ENCODE measurements at places on chromosomes 5 and 9. TPM values are rescaled to one million over a fixed set of nuclear protein-coding genes. Genes with fewer than 3 reads are reported as not detected.

GGTA1 gene
- 13.7 TPM for total RNA-seq

TMEM252 gene
- not detected for total RNA-seq

LRRC26 gene
- not detected for total RNA-seq

PROB1 gene
- 41.1 TPM for total RNA-seq

HTR1A gene
- not detected for total RNA-seq

RMRP gene
- 5,764 TPM for total RNA-seq

PLAC8L1 gene
- not detected for total RNA-seq

RNF224 gene
- not detected for total RNA-seq

DNA sequence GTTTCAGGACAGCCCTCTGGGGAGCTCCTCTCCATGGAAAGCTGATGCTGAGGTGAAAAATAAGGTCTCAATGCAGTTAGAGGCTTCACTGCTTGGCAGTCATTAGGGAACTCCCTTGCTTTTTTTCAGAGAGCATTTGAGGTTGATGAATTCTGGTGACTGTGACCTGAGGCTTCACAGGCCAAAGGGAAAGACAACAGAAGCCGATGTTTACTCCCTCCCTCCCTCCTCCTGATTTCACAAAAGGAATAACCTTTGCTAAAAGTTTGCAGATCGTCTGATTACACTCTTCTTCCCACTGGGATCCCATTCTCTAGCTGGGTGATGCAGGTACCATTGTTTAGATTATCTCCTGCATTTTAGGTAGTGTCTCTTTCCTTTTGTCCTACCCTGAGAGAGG, 329.4 kb downstream of the KIF4B start:
- no peak for DNase-seq

GRCh38 chr9:98241357-98242300, 13.8 kb downstream of the TBC1D2 start:
- DNase-seq: no peak

GRCh38 chr5:165504674-165505073, 1999.3 kb downstream of the MAT2B start:
- no peak for DNase-seq

- DNase-seq: peak; percentile 21
These were observed 530 bp downstream of the TMEFF1 start for GRCh38 chr9:100473276-100474081.

- no peak for DNase-seq
These were observed 17.2 kb downstream of the KDM3B start for GRCh38 chr5:138369706-138370105.

- DNase-seq: no peak
These were observed 316.1 kb downstream of the GADD45G start for GRCh38 chr9:89920951-89921350.

GRCh38 chr9:34086864-34087263, 38.2 kb upstream of the UBAP2 start:
- DNase-seq: no peak

GRCh38 chr9:94655739-94656138, 16.4 kb upstream of the FBP1 start:
- no peak for DNase-seq

- no peak for DNase-seq
These were observed 520 bp upstream of the DHFR start for GRCh38 chr5:80655231-80655774.

GRCh38 chr9:125544484-125544883, 162.5 kb downstream of the MAPKAP1 start:
- no peak for DNase-seq

- DNase-seq: no peak
These were observed 136.0 kb upstream of the EFNA5 start for GRCh38 chr5:107806705-107807104.

- peak; percentile 97 for DNase-seq
These were observed at the start of gene CDK9 for GRCh38 chr9:127785933-127786772. TSS of gene CDK9 (plus strand) at chr9:127786034. CDS start at chr9:127786149, 115 bp downstream.

DNA sequence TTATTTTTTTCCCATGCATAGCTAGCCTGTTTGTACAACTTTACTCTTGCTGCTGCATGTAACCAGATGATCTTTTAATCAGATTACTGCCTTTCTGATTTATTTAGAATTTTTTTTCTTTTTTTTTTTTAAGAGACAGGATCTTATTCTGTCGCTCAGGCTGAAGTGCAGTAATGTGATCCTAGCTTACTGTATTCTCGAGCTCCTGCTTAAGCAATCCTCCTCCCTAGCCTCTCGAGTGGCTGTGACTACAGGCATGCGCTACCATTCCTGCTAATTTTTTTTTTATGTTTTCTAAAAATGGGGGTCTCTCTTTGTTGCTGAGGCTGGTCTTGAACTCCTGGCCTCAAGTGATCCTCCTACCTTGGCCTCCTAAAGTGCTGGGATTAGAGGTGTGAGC, 9.6 kb downstream of the DCP2 start:
- DNase-seq: no peak

- no peak for DNase-seq
These were observed 3.4 kb downstream of the LIFR start for GRCh38 chr5:38553001-38553521.

- no peak for DNase-seq
These were observed 4.0 kb upstream of the ZSWIM6 start for GRCh38 chr5:61327760-61328753.

GRCh38 chr5:41834506-41834905, 35.7 kb downstream of the OXCT1 start:
- no peak for DNase-seq

GRCh38 chr5:160260881-160261815, 31.8 kb downstream of the FABP6 start:
- no peak for DNase-seq

DNA sequence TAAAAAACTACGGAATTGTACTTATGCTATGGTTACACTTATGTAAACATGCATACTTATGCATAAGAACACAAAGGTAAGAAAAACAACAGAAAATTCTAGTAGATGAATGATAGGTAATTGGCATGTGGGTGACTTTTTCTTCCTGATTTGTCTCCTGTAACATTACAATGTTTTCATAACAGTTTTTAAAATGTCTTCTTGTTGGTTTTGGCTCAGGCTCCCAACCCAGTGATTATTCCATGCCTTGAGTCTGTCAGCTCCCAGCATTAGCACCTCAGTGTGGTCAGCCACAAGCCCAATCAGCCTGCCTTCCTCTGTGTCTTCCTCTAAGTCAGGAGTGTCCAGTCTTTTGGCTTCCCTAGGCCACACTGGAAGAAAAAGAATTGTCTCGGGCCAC, 7.9 kb upstream of the FOXE1 start:
- no peak for DNase-seq

DNA sequence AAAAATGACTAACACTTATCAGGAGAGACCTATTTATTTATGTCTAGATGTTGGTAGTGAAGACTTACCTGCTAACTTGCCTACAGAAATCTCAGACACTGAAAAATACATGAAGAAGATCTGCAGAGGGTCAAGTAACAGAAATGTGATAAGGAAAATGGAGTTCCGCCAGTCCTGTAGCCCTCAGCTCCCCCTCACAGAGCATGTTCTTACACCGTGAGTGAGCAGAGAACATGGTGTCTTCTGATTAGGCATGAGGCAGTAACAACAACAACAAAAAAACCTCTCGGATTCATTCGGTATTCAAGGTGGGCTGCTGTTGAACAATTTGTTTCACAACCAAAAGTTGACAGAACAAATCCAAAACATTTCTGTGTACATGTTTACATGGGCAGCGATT, 162.0 kb upstream of the SNX2 start:
- DNase-seq: no peak

DNA sequence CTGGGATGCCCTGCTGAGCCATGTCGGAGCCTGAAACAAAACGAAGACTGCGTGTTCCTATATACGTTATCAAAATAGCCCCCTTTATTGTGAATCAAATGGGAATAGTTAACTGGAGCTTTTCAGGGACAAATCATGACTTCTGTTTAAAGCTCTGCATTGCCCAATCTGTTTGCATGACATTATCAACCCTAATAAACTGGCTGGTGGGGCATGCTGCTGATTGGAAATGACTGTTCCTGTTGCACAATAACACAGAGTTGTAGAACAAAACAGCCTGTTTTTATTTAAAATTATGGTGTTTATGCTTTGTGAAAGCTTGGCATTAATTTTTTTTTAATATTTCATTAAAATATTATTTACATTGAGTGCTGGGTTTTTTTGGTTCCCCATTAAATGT, 215.5 kb downstream of the TMEM167A start:
- DNase-seq: no peak

DNA sequence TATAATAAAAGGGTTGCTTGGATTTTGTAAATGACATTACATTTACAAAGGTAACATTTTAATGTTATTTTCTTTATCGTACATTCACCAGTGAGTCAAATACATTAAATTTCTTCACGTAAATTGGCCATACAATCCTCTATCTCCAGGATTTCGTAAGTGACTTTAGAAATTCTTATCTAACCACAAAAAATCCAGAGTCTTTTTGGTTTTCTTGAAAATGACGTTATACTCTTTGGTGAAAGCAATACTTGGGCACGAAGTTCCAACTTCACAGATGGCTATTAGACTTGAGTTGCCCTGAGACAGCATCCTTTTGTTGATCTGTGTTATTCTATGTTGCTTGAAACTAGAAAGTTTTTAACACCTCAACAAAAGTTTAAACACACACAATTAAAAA, 87.4 kb upstream of the CDH10 start:
- no peak for DNase-seq

DNA sequence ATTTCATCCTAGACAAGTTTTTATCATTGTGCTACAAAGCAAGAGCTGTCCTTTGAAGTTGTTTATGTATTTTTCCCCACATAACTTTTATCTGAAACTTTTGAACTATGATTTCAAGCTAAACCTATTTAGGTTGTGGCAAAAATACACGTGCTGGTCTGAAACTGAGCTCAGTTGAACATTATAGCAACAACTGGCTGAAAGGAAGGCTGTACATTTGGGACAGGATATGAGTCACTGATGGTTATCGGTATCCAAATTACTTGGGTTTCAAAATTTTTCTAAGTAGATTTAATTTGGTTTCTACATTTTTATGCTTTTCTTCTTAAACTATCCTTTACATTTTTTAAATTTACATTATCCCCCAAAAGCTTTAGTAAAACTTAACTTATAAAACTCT, 627.3 kb upstream of the NUDT12 start:
- no peak for DNase-seq

- DNase-seq: no peak
These were observed 127.3 kb downstream of the XRCC4 start for GRCh38 chr5:83204651-83205050.
